ENCODE measurements at places on chromosomes 12 and 14.

DNA sequence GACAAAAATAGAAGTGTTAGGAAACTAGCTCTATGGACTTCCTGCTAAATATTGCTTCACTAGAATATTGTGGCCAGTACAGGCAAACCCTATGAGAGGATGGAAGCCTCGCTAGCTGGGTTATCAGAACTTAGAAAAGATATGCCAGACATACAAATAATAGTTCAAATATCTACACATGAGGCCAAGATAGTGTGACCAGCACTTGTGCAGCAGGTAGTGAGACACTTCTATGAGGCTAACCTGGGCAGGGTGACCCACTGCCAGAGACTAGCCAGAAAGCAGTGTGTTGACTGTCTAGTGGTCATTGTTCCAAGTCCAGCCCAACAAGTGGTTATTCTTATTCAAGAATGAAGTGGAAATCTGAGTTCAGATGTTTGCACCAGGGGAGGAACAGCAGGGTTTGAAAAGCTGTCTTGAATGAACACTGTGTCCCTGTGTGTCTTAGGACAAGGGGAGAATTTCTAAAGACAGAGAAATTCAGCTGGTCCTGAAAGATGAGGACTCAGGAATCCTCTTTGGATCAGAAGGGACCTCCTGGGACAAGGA is 16.3 kb downstream of the TSPAN8 start:
- DNase-seq = no peak

GRCh38 chr14:30054201-30054600 is 126.6 kb upstream of the PRKD1 start:
- DNase-seq = no peak

DNA sequence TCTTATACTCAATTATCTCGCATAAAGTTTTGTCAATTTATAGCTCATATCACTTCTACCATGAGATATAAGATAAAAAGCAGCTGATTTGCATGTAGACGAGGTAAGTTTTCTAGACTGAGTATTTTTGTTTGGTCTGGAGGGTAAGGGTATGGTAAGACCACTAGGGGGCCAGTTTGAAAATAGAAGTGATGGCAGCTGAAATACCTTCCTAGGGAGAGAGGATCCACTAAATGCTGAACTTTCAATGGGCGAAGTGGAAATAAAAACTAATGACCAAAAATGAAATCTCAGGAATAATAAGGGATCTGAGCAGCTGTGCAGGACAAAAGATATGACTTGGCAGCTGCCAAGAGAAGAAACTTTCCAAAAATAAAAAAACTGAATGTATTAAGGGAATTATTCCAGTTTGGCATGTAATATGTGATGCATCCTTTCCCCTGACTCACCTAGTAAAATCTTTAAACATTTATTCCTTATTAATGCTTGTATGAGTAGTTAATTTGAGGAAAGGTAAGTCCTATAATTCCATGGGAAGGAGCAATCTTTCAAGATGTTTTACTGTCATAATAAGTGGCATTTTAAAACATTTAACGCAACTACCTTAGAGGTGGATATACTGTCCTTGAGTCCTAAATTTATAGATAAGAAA is 754.5 kb downstream of the C12orf50 start:
- no peak for DNase-seq

DNA sequence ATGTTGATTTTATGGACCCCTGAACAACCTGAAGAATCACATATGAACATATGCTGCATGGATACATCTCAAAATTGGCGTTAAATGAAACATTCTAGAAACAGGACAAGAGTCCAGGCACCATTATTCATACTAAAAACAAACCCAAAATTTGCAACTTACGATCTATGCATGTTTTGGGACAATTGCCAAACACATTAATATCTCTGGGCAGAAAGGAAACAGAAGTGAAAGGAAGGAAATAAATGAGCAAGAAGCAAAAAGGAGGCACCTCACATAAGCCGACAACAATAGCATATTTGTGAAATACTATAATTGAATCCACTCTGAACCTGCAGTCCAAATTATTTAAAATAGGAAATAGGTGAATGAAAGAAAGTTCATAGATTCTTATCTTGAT is 1505.3 kb downstream of the AACS start:
- DNase-seq = no peak

DNA sequence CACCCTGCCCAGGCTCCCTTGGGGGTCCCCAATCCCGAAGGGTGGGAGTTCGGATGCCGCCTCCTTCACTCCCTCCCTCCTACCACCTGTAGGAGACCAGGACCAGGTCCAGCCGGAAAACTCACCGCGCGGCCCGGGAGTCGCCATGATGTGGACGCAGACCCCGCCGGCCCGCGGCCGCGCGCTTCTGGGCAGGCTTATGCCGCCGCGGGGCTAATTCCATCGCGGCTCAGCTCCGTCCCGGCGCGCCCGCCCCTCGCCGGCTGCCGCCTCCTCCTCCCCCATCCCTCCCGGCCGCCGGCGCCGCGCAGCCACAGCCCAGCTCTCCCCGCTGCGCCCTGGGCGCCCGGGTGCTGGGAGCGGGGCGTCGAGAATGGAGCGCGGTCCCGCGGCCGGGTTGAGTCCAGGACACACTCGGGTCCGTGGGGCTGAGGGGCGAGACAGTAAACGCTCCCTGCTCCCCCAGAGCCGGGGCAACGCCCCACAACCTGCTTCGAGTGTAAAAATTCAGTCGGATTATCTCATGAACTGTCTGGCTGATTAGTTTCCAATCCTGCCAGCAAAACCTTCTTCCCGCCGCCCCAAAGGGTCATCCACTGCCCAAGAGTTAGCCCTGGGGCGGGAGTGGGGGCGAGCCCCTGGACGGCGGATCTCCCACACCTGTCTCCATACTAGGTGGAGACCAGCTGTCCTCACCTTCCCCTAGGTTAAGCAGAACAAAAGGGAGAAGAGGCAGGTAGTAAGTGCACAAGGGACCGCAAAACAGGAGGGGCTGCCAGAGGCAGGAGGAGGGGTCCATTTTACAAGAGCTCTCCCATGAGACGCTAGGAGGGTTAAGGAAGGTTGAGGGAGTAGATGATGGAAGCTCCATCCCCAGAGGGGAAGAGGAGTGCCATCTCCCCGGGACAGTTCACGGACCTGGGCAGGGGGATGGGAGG is at the start of gene ANO2:
ANO2 (minus strand) TSS at position 189 of the 938 bp plus-strand sequence; CDS start at position 147, 42 bp downstream.
- no peak for DNase-seq

DNA sequence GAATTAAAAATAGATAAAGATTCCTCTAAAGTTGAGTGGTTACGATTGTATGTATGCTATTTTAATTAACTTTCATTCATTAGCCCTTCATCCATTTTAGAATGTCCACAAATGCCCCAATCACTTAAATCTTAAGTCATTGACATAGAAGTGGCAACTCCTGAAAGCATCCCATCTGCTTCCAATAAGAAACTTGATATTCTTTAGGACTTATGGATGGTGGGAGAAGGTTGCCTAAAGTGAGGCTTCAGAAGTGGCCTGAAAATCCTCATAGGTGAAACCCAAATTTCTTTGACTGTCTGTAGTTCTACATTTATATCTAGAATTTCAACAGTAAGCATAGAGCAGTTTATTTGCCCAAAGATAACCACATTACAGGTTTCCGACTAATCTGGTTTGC is 161.7 kb upstream of the HMGA2 start:
- no peak for DNase-seq

DNA sequence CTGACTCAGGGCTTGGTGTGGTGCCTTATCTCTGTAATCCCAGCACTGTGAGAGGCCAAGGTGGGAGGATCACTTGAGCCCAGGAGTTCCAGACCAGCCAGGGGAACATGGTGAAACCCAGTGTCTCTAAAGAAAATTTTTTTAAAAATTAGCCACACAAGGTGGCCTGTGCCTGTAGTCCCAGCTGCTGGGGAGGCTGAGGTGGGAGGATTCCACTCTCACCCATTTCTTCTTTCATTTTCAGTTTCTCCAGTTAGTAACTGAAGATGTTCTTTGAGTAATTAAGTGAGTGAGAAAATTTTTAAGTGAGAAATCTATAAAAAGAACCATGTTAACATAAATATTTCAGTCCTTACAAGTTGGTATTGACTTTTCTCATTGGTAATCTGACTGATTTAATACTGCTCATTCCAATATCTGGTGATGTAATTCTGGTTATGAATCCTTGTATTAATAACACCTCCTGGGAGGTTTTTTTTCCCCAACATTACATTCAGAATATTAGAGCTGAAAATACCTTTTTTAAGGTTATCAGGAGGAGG is 6.1 kb downstream of the METTL3 start:
- DNase-seq = no peak

GRCh38 chr14:31835049-31835448 is 242.1 kb upstream of the ARHGAP5 start:
- DNase-seq = no peak

DNA sequence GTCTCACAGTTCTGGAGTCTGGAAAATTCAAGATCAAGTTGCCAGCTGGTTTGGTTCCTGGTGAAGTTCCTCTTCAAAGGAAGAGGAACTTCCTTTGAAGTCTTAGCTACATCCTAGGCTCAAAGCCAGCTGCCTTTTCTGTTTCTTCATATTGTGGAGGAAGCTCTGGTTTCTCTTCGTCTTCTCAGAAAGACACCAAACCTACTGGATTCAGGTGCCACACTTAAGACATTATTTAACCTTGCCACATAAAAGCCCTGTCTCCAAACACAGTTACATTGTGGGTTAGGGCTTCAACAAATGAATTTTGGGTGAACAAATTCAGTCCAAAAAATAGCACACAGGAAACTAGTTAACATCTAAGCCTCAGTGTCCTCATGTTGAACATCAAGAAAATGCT is 1019.8 kb downstream of the GALC start:
- DNase-seq = no peak

- DNase-seq = no peak
Measured at GRCh38 chr12:43294916-43295315, 257.1 kb downstream of the ADAMTS20 start.

DNA sequence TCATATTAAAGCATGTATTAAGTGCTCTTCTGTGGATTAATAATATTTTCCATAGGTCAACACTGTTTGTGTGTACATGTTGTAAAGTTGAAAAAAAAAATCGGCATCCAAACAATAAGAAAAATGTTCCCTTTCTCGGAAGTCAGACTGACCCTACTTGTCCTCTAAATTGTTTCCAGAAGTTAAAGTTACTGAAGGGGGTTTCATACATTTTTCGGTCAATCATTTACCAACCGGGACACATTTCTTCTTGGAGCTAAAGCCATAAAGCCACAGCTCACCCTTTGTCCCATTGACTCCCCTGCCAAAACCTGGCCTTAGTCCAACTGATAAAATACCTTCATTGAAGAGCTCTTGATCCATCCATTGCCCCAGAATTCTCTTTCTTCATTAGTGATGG is 230.0 kb downstream of the ANO2 start:
- DNase-seq = no peak

DNA sequence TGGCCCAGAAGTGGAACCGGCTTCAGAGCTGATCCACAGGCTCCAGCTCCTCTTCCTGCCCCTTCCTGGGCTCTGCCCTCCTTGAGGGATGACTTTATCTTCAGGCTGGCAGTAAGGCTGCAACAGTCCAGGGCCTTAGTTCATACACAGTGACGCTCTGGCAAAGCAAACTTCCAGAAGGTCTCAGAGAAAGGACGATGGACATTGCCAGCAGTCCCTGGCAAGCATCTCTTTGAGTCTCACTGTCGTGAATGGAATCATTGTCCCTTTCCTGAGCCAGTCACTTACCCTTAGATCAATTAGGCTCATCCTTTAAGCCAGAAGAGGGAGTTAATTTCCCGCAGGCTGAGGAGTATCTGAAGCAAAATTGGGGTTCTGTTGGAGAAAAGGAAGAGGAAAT is 8.6 kb downstream of the AK7 start:
- DNase-seq = no peak

DNA sequence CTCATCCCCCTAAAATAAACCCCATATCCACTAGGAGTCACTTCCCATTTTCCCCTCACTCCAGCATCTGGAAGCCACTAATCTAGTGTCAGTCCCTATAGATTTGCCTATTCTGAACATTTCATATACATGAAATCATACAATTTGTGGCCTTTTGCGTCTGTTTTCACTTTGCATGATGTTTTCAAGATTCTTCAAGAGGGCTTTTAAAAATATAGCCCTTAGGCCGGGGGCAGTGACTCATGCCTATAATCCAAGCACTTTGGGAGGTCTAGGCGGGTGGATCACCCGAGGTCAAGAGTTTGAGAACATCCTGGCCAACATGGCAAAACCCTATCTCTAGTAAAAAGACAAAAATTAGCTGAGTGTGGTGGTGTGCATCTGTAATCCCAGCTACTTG is 104.7 kb downstream of the VEZT start:
- DNase-seq = no peak

- no peak for DNase-seq
Measured at GRCh38 chr14:92470811-92471210, 42.8 kb upstream of the RIN3 start.

GRCh38 chr12:69410571-69410970 is 51.0 kb downstream of the YEATS4 start:
- no peak for DNase-seq

- no peak for DNase-seq
Measured at GRCh38 chr12:77013091-77013490, 52.3 kb downstream of the E2F7 start.

GRCh38 chr12:95424271-95424994 is 49.5 kb upstream of the METAP2 start:
- no peak for DNase-seq

GRCh38 chr14:21385188-21385904 is 1.5 kb upstream of the SUPT16H start:
- DNase-seq = peak; percentile 9

GRCh38 chr14:58677517-58677916 is 39.8 kb downstream of the DACT1 start:
- no peak for DNase-seq

GRCh38 chr12:127355061-127355841 is 911.7 kb upstream of the TMEM132C start:
- DNase-seq = no peak

- no peak for DNase-seq
Measured at GRCh38 chr14:70000601-70001000, 121.4 kb downstream of the SMOC1 start.

- no peak for DNase-seq
Measured at GRCh38 chr12:85814071-85814470, 22.1 kb downstream of the RASSF9 start.

- DNase-seq = no peak
Measured at GRCh38 chr12:30304528-30304927, 391.1 kb downstream of the IPO8 start.

GRCh38 chr12:51036279-51036678 is 10.1 kb upstream of the SLC11A2 start:
- no peak for DNase-seq

GRCh38 chr12:3145546-3146310 is 68.5 kb downstream of the TSPAN9 start:
- DNase-seq = no peak

DNA sequence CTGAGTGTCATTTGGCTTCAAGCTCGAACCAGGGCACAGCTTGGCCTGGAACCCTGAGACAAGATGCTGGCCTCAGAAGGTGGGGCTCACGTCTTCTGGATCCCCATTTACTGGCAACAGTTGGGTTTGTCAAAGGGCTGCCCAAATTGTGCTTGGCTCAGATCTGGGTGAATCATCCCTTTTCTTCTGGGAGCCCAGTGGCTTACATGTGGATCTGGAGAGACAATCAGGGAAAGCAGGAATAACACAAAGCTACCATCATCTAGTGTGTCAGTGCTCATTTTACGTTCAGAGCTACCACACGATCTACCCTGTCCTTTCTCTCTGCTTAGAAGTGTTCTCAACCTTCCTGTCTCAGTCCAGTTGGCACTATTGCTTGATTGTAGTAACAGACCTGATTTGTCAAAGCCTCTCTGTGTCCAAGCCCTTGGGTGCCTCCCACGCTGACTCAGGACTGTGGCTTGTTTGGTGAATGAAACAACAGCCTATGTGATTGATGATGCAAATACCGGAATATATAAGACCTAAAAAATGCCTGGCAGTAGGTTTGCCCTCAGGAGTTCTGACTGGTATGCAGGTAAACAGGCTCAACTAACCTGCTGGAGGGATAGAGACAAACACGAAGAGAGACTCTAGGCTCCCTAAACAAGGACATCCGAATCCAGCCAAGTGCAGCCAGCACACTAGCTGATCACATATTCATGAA is 974.3 kb downstream of the VRK1 start:
- no peak for DNase-seq
